Fibroblast of villous mesenchyme (primary cell): ENCODE measurements at places on chromosomes 11 and 22. TPM values are rescaled to one million over a fixed set of nuclear protein-coding genes. Genes with fewer than 3 reads are reported as not detected.

GRCh38 chr11:127055236-127055635, 54.7 kb upstream of the KIRREL3 start:
- no peak for DNase-seq

GRCh38 chr11:44774731-44775130, 48.0 kb downstream of the TSPAN18 start:
- DNase-seq = no peak

- DNase-seq = no peak
Observed at GRCh38 chr11:46234311-46234710, 43.2 kb upstream of the CREB3L1 start.

GRCh38 chr11:2400762-2401435, 349 bp downstream of the TSSC4 start:
- DNase-seq = peak; percentile 21

DNA sequence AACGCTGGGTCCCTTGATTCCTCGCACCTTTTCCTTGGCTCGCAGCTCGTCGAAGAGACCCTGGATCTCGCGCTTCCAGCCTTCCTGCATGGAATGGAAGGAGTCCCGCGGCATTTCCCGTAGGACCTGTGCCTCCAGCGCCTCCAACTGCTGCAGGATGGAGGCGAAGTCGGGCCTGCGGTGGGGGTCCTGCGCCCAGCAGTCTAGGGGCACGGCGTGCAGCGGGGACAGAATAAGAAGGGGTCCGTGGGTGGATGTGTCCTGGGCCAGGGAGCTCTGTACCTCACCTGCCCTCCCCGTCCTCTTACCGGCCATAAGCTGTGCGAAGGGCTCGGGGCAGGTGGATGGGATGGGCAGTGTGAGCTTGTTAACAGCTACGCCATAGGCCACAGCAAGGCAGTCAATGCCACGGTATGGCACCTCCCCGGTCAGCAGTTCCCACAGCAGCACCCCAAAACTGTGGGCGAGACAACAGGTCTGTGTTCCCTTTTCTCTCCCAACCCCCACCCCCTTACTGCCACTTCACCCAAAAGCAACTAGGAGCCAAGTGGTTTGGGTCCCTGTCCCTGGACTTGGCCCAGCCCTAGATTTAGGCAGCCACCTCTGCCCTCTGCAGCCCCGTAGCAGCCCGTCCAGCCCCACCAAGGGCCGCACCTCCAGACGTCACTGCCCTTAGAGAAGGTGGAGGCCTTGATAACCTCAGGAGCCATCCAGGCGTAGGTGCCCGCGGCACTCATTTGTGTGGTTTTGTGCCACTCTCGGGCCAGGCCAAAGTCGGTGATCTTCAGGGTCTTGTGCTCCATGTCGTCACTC, 6.2 kb downstream of the MAP3K11 start:
- DNase-seq = no peak

GRCh38 chr11:62794201-62794775, 2.5 kb upstream of the TMEM223 start:
- DNase-seq = no peak

The PATE4 gene
- total RNA-seq = not detected in 2 replicates

The SLC25A18 gene
- under 0.01 and 0.32 TPM in 2 replicates for total RNA-seq

The MMP8 gene
- under 0.01 TPM in 1 of 2 replicates, not detected in the other for total RNA-seq

The RAG1 gene
- 0.32 and 0.86 TPM in 2 replicates for total RNA-seq
